ENCODE measurements at places on chromosomes 4 and X. TPM values are rescaled to one million over a fixed set of nuclear protein-coding genes. Genes with fewer than 3 reads are reported as not detected.

LDB2 gene
- total RNA-seq, result not detected

AMTN gene
- not detected for total RNA-seq

CT47B1 gene
- not detected for total RNA-seq

HMX1 gene
- 0.80 TPM for total RNA-seq

DNA sequence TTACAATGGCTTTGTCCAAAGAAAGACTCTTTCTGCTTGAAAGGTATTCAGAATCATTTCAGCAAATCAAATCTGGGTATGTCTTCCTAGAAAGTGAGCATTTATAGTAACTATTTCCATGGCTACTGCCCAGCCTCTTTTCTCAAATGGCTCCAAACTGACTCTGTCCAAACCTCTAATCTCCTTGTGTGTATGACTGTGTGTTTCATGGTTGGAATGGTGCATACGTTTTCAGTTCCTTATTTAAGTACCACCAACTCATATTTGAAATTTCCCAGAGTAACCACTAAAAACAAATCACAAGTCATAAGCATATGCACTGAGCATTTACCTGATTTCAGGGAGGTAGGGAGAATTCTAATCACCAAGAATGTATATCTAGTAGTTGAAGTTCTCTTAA is 106.0 kb downstream of the TMEM144 start:
- no peak for DNase-seq

DNA sequence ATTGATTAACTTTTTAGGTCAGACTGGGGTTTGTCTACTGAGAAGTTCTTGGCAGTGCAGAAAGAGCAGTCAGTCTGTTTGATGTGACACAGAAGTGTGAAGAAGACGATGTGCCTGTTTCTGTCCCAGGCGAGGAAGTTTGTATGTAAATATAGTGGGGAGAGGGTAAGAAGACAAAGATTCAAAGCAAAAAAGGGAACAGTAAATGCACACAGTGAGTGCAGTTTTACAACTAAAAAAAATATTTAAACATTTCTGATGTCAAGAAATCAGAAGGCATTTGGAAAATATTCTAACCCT is 264.9 kb downstream of the RAPGEF2 start:
- DNase-seq, result no peak

- DNase-seq, result no peak
Observed at GRCh38 chr4:15601862-15602261, 53.3 kb downstream of the FBXL5 start.

- DNase-seq, result no peak
Observed at GRCh38 chr4:73315091-73315490, 56.5 kb upstream of the ANKRD17 start.

DNA sequence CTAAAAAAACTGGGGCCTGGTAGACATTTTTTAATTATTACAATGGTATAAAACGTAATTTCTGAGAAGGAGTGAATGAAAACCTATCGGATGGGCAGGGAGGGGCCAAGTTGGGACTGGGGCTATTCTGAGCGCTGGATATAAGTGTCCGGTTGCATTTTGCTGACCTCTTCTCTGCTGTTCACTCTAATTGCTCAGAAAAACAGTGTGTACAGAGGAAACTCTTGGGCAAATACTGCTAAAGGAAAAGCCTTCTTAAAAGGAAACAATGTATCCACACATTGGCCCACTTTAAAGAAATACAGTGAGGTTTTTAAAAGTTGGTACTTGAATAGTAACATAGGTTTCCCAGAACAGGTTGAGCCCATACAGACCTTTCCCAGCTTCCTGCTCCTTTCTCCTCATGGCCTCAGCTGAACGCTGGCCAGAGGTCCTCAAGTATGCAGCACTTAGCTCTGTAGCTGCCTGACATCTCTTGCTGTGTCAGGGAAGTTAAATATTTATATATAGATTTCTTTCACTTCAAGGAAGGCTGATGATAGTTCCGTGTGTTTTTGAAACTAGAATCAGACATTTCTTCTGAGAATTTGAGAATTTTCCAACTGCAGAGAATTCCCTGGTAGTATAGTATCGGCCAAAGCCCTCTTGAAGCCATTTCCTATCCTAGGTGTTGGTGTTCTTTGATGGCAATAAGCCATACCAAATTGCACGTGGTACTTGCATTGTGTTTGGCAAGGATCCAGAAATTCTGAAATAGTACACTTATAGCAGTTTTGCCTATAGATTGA is 97.1 kb upstream of the SLC4A4 start:
- DNase-seq, result no peak

GRCh38 chr4:11615601-11616000 is 186.9 kb upstream of the HS3ST1 start:
- DNase-seq, result no peak

GRCh38 chrX:70505451-70505841 is 60.8 kb downstream of the DLG3 start:
- DNase-seq, result no peak

GRCh38 chr4:80515496-80515895 is 180.0 kb downstream of the CFAP299 start:
- DNase-seq, result no peak

- DNase-seq, result no peak
Observed at GRCh38 chr4:76564123-76564915, 129.3 kb downstream of the SHROOM3 start.

- DNase-seq, result no peak
Observed at GRCh38 chr4:137076908-137077307, 455.4 kb downstream of the PCDH18 start.

GRCh38 chr4:85672116-85672515 is 197.2 kb downstream of the ARHGAP24 start:
- DNase-seq, result no peak
